ENCODE measurements at places on chromosomes 12 and 14.

DNA sequence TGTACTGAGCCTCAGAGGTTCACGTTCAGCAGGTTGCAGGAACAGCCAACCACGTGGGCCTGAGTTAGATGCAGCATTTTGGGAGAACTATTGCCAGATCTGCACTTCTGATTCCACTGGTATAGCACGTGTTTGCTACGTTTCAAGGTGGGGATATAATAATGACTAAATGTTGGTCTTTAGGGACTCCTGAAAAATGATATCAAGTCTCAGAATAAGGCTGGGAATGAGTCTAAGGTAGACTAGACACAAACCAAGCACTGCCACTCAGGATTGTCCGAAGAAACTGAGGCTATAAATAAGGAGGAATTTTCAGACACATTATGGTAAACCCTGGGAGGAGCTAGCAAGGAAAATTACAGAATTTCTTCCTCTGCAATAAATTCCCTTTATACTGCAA lies 98.1 kb downstream of the ESR2 start:
- DNase-seq, result no peak

DNA sequence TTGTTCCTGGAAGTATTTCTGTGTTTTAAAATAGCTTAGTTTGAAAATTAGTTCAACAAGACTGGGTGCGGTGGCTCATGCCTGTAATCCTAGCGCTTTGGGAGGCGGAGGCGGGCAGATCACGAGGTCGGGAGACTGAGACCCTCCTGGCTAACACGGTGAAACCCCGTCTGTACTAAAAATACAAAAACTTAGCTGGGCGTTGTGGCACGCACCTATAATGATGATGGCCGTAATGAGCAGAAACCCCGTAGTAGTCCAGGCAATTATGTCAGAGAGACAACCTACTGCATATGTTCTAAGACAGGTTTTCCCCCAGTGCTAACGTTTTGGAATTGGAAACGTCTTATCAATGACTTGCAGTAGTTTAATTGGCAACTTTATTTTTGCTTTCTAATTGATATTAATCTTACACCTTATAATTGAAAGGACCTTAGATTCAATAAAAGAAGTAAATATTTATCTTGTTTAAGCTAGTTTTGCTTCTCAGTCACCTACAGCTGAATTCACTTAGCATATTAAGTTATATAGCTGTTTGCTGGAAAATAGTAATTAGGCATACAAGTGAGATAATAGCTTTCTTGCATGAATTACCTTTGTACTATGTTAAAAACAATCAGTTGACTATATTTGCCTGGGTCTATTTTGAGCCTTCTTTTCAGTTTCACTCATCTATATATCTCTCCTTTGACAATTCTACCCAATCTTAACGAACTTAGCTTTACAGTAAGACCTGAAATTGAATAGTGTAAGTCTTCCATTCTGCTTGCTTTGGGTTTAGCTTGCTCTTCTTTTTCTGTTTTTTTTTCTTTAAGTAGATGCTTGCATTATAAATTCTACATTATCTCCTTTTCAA lies 15.6 kb downstream of the CLECL1 start:
- no peak for DNase-seq

DNA sequence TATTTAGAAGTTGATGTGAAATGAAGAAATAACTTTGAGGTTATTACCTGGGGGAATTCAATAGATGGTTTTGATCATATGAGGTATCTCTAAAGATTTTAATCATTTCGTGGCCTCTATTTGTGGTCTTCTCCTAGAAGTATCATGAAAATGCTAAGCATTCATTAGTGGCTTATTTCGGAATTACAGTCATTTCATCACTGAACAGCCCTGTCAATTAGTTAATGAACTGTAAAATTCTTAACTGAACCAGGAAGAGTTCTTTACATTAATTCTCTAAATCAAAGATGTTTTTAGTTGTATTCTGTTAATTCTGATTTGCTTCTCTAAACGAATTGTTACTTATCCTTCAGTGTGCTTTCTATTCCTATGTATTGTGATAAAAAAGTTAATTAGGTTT lies 248.9 kb downstream of the PAX9 start:
- DNase-seq, result no peak

DNA sequence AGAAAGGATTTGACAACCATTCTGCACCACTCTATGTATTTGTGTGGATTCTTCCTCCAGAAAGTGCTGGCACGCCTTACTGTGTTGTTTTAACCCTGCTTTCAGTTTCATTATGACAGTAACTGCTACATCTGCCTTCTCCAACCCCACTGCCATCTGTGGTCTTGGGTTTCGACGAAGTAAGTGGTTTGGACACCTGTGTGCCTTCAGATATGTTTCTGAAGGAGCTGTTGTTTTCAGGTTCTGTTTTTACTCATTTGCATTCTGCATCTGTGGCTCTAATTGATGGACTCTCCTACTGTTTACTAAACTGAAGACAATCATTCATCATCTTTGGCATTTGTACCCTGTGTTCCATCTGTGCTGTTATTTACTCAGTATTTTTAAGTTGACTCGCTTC lies 4.1 kb downstream of the TSHR start:
- peak; percentile 9 for DNase-seq

DNA sequence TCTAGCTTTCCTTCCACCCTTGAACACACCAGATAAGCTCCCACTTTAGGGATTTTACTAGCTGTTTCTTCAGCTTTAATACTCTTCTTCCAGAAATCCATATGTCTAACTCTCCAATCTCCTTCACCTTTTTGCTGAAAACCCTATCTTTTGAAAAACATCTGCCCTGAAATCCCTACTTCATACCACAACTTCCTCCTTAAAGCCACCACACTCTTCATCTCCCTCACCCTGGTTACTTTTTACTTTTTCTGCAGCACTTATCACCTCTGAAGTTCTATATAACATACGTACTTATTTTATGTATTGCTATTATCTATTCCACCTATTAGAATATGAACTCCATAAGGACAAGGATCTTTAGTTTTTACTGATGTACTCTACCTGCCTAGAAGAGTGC lies 28.6 kb upstream of the PTPRQ start:
- DNase-seq, result no peak

DNA sequence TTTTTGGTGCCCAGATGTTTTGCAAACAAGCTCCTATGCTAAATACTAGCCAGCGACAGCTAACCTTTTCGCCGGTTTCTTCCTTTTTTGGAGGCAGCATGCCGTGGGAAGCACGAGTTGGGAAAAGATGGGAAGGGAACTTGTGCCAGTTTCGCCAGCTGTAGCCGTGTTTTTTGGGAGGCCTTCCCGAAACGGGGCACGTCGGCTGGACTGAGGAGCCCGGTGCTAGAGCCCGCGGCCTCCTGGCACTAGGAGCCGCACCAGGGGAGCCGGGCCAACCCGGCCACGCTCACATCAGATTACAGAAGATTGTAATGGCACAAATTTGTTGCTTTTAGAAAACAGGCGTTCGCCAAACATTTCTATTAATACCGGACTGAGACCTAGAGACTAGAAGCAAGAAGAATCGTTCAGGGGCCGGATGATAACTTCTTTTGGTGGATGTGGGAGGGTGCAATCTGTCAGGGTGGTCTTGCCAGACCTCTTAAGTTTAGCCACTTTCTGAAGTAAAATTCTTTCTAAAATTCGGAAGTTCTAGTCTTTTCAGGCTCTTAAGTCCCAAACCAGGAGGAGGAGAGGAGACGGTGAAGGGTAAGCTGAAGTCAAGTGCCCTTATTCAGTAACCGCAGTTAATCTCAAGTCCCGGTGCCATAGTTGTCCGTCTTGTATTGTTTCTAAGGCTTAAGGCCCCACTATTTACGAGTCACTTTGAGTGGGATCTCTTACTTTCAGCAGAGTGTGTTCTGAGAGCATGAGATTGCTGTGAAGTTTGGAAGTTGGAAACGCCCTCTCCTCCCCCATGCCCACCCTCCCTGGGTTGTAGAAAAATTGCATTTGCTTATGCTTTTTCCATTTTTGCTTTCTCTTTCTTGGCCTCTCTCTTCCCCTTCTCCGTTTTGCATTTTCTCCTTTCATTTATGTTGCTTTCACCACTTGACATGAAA lies 1.3 kb downstream of the RASSF3 start:
- DNase-seq, result no peak

- DNase-seq, result no peak
Observed at GRCh38 chr12:60278209-60278608, 682.4 kb downstream of the SLC16A7 start.

GRCh38 chr12:84136862-84137367 lies 775.7 kb downstream of the SLC6A15 start:
- no peak for DNase-seq

GRCh38 chr14:68408680-68409079 lies 384.2 kb downstream of the ZFP36L1 start:
- no peak for DNase-seq

GRCh38 chr12:93790472-93791152 lies 113.4 kb downstream of the CRADD start:
- no peak for DNase-seq

- DNase-seq, result no peak
Observed at GRCh38 chr14:73289308-73289707, 52.0 kb downstream of the PAPLN start.

DNA sequence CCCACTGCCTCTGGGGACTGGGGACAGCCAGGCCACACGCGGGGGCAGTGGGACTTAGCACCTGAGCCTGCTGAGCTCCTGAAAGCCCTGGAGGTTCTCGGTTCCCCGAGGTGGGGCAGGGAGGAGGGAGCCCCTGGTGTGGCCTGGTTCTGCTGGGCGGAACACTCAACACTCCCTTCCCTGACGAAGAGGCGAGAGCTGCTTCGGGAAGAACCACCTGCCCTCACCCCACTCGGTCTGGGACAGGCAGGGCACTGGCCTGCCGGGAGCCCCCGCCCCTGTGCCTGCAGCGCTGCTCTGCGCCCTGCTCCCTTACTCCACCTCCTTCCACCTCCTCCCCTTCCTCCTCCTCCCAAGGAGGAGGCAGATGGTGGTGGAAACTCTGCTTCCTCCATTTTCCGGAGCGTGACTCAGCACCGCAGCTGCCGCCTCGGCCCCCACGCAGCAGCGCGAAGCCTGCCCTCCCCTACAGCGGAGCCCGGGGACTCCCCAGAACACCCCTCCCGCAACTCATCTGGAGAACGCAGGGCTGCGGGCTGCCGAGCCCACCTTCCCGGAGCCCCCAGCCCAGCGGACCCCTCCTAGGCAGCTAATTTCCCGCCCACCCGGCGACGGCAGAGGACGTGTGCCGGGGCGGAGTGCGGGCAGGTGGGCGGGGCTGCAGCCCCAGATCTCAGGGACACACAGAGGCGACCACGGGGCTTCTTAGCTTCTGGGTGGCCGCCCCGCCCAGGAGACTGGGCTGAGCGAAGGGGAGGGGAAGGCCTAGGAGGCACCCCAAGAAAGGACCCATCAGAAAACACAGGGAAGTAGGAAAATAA lies 11.7 kb upstream of the INF2 start:
- peak; percentile 71 for DNase-seq

GRCh38 chr12:46555406-46555852 lies 182.9 kb upstream of the SLC38A2 start:
- DNase-seq, result no peak

DNA sequence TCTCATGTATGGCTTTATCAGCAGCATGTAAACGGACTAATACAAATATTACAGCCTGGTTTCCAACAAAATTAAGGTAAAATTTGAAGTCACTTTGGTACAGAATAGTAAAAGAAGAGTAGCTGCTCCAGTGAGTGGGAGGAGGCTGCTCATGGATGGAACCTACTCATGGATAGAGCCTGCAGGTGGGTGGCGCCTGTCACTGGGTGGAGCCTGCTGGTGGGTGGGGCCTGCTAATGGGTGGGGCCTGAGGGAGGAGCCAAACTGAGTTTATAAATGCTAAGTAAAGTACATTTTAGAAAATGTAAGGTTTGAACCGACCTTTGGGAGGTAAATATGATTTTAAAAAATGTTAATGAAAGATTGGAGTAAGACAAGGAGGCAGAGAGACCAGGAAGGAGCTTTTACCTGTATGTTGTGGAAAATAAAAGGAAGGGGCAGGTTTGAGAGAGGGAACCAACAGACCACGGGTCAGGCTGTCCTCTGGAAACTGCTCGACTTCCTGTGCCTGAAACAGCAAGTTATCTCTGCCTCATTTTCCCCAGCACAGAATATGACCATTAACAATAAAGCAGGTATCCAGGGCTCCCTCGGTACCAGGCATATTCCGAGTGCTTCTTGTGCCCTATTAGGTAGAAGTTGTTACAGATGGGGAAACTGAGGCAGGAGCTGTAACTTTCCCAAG lies 55.9 kb upstream of the SEL1L start:
- no peak for DNase-seq

DNA sequence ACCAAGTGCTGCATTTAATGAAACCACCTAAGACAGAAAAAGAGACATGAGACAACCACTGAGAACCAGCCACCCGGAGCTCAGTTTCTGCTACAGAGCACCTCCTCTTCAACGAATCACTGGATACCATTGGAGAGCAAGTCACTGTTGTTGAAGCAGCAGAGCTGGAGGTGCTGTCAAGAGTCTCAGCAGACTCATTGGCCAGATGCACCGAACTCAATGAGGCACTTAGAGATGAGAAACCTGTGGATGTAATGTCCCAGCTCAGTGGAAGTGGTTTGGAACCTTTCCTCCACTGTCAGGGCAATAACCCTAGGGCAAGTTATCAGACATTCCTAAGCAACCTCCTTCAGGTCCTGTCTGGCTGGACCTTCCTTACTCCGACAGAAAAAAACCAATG lies 13.1 kb downstream of the NPC2 start:
- no peak for DNase-seq

GRCh38 chr12:88566430-88566829 lies 13.8 kb downstream of the KITLG start:
- no peak for DNase-seq

- no peak for DNase-seq
Observed at GRCh38 chr12:106739318-106739717, 35.2 kb upstream of the RIC8B start.

DNA sequence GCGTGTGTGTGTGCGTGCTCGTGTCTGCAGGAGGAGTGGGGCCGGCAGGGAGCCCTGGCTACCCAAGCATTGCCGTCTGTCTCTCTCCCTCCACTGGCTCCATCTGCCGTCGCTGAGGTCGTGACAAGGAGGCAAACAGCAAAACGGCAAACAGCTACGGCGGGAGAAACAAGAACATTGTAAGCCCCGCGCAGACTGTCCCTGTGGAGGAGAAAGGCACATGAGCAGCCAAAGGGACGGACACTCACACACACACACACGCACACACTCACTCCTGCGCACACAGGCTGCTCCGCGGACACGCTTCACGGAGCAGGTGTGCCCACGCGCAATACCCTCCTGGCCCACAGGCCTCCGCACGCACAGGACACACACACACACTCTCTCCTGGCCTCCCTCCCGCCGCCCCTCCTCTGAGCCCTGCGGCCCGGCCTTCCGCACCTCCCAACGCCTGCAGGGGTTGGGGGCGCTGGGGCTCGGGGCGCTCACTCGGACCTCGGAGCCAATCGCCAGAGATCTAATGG lies 905 bp downstream of the CISTR start:
- DNase-seq, result no peak
